ENCODE measurements at places on chromosomes 7 and 10.

GRCh38 chr7:39102234-39102633, 124.5 kb downstream of the POU6F2 start:
- no peak for DNase-seq

DNA sequence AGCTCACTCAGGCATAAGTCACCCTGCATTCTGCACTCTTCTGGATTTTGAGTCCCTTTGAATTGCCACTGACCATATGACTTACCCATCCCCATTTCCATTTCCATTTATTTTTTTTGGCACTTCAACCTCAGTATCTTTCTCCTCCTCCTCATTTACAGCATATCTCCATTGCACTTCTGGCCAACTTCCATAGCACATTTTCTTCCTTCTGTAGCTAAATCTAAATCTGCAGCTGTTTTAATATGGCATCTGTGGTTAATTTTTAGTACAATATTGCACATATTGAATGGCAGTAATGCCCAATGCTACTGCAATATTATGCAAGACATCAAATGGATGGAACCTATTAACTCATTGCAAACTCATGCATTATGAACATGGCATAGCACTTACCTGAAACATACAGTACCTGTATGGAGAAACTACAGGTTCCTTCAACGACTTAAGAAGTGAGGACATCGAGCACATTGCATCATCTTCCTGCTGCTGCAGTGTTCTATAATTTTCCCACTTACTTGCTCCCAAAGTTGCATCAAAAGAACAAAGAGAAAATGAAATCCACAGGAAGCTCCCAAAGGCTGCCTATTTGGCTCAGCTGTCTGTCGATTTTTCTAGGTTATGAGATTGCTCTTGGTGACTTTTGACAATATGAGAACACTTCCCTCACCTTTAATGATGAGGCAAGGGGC, 55.7 kb downstream of the LRRTM3 start:
- DNase-seq = no peak

DNA sequence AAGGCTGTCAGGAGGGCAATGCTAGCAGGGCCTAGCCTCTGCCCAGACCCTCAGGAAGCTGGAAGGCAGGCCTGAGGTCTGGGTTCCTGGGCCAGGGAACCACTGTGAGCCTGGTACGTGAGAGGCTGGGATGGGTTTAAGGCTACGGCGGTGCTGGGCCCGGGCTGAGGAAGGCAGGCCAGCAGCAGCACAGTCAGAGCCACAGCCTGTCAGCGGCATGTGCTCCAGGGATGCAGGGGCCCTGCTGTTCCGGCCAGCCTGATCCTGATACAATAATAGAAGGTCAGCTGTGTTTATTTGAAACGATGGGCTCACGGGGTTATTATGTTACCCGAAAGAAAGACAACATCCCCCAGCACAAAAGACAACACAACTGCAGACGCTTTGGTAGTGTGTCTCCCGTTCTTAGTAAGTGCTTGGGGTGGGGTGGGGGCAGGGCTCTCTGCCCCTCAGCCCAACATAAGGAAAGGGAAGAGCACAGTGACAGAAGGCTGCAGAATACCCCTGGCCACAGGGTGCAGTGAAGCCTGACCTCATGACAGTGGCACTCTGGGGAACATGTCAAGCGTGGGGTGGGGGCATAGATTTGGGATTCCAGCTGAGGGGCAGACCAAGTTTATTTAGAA, 95.0 kb downstream of the COL13A1 start:
- DNase-seq = no peak

GRCh38 chr7:51290702-51291540, 25.7 kb downstream of the COBL start:
- DNase-seq = no peak

DNA sequence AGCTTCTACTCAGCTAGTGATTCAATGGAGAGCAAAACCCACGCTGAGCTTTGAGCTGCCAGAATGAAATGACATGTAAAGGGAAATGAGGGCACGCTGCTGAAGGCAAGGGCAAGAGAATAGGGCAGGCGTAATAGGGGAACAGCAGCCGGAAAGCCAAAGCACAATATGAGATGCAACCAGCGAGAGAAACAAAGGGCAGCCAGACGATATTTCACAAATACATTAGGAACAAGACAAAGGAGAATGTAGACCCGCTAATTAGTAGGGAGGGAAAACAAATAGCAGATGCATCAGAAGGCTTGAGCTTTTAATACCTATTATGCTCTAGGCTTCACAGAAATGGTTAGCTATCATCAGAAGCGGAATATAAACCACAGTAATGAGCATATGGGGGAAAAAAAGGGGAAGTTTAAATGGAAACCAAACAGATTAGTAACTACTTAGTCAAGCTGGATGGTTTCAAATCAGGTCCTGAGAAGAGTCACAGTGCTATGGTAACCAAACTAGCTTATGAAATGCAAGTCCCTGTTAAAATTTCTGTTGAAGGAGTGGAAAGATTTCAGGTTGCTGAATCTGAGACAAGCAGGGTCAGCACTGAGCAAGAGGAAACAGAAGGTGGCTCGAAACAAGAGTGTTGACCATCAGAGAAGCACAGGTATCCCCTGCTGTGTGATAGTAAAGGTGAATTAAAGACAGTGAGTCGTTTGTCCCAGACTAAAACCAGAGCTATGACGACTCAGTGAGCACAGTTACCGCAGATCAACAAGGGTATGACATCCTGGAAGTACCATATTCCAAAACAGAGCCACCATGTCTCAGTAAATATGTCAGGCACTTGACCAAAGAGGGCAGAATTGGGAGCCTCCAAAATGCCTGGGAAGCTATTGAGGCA, 496.9 kb upstream of the CELF2 start:
- DNase-seq = no peak

GRCh38 chr10:7756360-7756992, 31.3 kb downstream of the KIN start:
- no peak for DNase-seq

DNA sequence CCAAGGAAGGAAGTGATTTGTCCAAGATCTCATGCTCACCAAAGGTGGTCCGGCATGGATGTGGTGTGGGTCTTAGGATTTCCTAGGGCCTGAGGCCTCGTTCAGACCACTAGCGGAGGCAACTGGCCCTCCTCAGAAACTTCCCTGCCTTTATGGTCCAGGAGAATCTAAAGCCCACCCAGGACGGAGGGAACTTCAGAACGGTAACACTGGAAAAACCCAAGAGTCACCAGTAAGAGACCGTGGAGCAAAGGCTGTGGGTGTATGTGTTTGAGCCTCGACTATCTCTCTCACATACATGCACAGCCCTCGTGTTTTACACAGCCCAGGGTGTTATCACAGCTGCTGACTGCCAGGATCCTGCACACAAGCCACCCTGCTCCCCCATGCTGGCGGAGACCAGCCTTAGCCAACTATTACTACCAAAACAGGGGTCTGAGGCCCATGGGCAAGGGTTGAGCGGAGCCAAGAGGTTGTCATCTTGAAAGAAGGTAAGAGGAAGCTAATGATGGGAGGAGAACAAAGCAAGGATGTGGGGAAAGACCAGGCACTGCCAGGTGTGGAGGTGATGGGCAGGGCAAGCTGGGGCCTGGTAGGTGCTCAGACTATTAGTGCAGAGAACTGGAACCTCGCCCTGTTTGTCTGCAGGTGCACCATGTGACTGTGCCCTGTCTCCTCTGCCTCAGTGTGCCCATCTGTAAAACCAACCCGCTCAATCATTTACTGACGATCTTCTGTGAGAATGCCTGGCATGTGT, 170.2 kb upstream of the ZMIZ1 start:
- DNase-seq = no peak

- peak; percentile 73 for DNase-seq
These were observed 250.2 kb downstream of the ELFN1 start for GRCh38 chr7:1920266-1920681.

- DNase-seq = no peak
These were observed 68.4 kb upstream of the ZNF716 start for GRCh38 chr7:57381581-57381980.

DNA sequence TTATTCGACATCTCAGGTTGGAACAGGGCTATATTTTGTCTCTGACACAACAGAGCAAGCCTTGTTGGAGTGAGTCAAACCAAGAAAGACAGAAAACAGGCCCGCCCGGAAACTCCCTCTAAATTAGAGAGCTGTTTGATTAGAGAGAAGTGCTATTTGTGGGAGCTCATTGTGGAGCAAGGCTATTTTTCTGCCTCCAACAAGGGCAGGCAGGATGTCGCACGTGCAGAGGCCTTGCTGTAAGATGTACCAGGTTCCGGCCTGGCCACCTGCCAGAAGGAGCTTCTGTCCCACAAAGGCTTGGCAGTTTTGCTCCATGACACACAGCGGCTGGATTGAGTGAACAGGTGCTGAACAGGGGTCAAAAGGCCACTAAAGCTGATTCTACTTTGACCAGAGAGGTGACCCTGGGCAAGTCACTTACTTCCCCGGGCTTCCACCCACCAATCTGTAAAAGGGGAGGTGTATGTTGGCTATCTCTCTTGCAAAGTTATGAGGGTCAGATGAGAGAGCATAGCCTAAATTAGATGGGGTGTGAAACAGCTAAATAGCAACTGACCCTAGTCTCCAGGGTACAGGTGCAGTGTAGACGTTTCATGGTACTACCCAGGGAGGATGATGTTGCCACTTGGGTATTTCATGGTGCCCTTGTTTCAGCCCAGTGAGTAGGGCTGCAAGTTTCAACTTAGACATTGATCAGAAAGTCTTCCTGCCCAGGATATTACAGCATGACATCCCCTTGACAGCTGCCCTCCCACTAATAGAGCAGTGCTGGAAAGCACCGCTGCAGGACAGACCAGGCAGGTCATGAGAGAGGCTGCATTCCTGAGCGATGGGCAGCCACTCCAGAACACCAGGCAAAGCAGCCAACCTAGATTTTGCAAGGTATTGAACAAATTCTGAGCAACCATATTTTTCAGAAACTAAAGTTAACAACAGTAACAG, 62.0 kb downstream of the VSTM4 start:
- no peak for DNase-seq

GRCh38 chr7:117645481-117646165, 165.8 kb downstream of the CFTR start:
- no peak for DNase-seq

GRCh38 chr10:624605-625332, 64.7 kb downstream of the DIP2C start:
- DNase-seq = no peak

DNA sequence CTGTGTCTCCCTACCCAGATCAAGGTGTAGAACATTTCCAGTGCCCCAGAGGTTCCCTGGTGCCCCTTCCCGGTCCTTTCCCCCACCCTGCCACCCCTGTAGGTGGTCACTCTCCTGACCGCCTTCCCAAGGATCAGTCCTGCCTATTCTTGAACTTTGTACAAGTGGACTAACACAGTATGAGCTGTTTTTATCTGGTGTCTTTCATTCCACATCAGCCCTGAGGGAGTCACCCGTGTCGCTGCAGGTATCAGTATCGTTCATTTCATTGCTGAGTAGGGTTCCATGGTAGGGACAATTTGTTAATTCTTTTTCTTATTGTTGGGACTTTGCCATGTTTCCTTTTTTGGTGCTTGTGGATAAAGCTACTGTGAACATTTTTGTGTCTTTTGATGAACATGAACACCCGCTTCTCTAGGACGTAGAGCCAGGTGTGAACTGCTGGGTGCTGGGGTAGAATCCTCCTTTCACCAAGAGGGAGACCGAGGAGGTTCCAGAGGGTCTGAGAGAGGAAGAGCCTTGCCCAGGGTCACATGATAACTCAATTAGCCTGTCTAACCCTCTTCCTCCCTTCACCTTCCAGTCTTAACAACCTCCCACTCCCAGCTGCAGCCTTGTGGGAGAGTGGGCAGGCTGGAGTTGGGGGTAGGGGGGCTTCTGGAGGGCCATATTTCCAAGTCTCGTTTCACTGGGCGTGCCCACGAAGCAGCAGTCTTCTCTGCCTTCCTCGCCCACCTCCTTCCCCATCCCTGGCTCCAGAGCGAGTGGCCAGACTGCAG, 18.0 kb downstream of the PALD1 start:
- no peak for DNase-seq

GRCh38 chr7:140635816-140636215, 4.8 kb downstream of the DENND2A start:
- no peak for DNase-seq

DNA sequence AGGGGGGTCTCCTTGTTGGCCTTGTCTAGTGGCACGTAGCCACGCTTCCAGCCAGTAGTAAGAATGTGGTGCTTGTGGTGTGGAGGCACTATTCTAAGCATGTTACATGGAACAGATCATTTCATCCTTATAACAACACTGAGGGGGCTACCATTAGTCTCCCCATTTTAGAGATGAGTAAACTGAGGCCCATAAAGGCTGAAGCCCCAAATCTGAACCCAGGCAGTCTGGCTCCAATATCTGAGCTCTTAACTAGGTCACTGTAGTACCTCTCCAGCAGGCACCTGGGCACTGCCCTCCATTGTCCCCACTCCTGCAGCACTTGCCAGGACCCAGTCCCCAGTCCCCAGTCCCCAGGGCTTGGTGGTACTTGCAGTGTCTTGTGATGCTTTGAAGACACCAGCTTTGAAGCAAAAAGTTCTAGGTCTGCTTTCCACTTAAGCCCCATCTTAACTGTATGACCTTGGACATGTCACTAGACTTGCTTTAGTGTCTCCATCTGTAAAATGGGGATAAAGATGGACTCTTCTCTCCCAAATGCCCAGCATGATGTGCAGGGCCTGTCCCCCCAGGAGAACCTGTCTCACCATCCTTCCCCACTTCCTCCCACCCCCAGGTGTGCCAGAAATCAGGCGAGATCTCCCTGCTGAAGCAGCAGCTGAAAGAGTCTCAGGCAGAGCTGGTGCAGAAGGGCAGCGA, 6.4 kb downstream of the LZTS2 start:
- no peak for DNase-seq

- no peak for DNase-seq
These were observed 121.4 kb downstream of the TRIL start for GRCh38 chr7:28836716-28837115.

- DNase-seq = no peak
These were observed 29.4 kb downstream of the NKX6-2 start for GRCh38 chr10:132756591-132756990.

GRCh38 chr10:99612167-99612831, 7.9 kb downstream of the SLC25A28 start:
- DNase-seq = no peak

GRCh38 chr7:130022115-130022514, 29.1 kb downstream of the ZC3HC1 start:
- no peak for DNase-seq

DNA sequence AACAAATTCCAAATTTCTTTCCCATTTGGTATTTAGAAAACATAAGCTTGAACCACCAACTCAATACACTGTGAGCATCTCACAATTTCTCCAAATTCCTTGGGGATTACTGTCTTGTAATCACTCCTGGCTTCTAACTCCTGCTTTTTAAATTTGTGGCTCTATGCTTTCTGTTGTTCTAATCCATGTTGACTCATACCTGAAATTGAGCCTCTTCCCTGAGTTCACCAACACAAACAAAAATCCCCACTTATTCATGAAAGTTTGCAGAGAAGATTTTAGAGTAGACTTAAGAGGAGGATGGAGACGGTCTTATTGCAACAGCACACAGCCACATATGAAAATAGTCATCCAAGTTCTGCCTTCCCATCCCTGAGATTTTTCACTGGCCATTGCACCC, 252.5 kb downstream of the PTEN start:
- no peak for DNase-seq

DNA sequence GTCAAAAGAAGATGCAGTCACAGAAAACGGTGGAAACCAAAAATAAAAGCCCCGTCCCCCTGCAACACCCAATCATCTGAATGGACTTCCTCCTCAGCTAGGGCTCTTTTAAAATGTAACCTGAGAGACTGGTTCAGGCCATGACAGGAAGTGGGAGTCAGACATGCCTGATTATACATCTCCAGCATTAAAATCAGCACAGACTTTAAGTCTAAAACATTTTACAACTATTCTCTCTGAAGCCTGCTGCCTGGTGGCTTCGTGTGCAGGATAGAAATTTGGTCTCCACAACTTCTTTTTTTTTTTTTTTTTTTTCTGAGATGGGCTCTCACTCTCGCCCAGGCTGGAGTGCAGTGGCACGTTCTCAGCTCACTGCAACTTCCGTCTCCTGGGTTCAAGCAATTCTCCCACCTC, 30.3 kb downstream of the HACD1 start:
- DNase-seq = no peak

All from activated CD8-positive, alpha-beta memory T cell treated with anti-CD3 and anti-CD28 coated beads for 24 hours (primary cell).